ENCODE measurements at places on chromosomes 5 and 9.

DNA sequence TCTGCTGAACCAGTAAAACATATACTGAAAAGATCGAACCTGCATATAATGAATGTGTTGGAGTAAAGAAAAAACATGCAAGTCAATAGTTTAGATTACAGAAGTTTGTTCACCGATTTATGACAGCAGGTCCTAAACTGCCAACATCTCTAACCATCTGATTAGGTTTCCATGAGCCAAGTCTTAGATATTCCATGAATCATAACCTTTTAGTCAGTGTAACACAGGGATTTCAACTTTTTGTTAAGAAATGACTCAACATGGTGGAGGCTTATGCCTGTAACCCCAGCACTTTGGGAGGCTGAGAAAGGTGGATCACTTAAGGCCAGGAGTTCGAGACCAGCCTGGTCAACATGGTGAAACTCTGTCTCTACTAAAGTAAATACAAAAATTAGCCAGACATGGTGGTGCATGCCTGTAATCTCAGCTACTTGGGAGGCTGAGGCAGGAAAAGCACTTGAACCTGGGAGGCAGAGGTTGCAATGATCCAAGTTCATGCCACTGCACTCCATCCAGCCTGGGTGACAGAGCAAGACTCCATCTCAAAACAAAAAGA is 38.7 kb downstream of the APC start:
- no peak for DNase-seq

DNA sequence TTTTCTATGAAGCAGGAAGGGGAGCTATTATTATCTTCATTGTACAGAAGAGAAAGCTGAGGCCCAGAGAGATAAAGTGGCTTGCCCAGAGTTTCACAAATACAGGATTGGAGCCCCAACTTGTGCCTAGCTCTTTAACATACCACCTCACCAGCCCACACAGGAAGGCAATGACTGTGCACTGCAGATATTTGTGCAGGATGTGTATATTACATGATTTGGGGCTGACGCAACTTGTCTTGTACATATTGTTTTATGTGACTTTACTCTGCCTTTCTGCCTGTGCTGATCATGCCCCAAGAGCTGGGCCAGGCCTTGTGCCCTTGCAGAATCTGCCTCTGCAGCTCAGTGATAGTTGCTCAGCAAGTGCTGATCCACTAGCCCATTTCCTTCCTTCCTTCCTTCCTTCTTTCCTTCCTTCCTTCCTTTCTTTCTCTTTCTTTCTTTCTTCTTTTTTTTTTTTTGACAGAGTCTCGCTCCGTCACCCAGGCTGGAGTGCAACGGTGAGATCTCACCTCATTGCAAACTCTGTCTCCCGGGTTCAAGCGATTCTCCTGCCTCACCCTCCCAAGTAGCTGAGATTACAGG is 106.6 kb upstream of the TBCA start:
- no peak for DNase-seq

DNA sequence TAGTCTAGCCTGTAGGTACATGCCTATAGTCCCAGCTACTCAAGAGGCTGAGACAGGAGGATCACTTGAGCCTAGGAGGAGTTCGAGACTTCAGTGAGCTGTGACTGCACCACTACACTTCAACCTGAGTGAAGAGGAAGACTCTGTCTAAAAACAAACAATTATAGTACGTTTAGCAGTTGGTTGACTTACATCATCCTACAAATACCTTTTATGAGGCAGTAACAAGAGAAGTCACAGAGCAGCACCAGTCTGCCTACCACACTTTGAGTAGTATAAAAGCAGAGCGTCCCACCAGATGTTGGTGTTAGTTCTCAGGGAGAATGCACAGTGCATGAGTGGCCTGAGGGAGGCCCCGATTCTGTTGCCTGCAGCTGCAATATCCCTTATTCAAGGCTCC is 16.1 kb downstream of the ZFR start:
- DNase-seq = peak; percentile 28

GRCh38 chr9:72947984-72948465 is 4.8 kb downstream of the ALDH1A1 start:
- no peak for DNase-seq

DNA sequence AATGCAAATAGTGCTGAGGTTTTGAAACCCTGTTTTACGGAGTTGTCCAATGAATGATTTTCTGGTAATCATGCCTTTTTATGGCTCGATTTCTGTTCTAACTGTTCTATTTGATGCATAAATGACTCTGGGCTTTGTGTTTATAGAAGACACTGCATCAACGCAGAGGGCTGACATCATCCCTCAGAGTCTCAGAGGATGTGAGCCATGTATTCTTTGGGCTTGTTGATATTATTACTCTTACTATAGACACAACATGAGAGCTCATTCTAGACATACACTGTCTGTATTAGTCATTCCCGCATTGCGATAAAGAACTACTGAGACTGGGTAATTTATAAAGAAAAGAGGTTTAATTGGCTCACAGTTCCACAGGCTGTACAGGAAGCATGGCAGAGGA is 31.6 kb downstream of the CDH6 start:
- DNase-seq = no peak

DNA sequence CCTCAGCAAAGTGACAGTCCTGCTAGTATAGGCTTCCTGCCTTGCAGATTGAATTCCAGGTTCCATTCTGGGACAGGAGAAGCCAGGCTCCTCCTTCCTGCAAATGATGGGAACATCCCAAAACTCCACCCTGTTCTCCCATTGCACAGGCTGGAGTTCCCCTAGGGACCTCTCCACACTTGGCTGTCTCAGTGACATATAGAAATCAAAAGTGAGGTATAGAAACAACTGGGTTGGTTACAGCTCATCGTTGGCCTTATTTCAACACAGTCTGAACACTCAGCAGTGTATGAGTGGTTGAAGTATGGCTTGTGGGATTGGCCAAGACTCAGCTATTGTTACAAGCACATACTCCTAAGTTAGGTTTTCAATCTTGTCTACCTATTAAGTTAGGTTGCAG is 157.8 kb upstream of the FTMT start:
- DNase-seq = no peak

DNA sequence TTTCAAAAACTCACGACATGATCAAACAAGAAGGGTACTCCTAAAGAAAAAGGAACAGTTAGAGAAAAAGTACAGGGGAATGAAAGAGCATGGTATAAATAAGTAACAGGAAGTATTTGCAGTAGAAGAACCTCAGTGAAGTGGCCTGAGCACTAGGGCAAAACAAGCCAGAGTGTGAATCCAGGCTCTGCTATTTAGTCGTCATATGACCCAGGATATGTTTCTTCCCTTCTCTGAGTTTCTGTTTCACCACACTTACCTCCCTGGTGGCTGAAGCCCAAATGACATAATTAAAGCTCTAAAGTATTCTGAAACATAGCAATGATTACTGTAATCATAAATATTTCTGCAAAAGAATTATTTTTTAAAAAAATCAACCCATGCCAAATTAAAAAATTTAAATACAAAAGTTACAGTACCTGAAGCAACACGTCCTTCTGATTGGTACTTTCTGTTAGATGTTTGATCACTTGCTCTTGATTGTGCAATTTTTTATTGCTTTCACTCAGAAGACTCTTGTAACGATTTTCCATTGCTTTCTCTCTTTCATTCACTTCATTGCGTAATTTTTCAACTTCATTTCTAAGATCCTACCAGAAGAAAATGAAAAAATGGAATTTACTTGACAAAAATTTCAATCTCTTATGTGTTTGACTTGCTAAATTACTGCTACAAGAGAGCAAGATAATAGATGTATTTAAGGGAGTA is 88.9 kb downstream of the CDK5RAP2 start:
- DNase-seq = no peak

DNA sequence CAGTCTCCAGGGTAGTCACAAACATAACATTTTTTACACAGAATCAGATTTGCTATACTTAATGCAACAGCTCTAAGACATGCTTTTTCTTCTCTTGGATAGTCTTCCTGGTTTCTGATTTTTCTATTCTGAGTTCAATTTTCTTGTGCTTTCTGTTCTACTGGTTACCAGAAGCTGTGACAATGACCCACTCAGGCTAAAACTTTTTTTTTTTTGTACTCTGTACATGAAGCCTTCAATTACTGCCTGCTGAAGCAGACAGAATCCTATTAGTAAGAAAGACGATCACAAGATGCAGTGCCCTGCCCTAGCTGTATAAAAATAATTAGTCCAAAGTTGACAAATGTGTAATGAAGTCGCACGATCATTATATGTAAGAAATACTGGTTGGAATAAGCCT is 231.1 kb upstream of the TBCA start:
- DNase-seq = no peak

DNA sequence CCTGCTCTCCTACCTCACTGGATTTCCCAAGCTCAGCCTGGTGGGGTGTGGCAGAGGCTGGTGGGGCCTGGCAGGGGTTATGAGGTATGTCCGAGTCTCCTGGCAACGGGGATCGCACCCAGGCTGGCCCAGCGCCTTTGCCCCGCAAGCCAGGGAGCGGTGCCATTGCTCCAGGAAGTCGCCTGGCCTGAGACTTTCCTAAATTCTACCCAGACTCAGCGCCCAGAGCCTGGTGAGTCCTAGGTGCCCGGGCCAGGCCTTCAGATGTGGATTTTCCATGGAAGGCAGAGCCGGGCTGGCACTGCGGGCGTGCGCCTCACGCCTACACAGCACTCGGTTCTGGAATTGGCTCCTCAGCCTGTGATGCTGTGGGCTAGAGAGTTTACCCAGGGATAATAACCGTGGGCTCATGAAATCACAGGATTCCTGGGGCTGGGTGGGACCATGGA is 155.4 kb upstream of the COL5A1 start:
- DNase-seq = no peak

- DNase-seq = no peak
These were observed 340.3 kb downstream of the KCTD16 start for GRCh38 chr5:144510845-144511579.

- DNase-seq = peak; percentile 65
These were observed 33.8 kb upstream of the ANXA2R start for GRCh38 chr5:43073597-43074546.

- DNase-seq = no peak
These were observed 80.5 kb upstream of the PPP1R26 start for GRCh38 chr9:135399000-135399649.

DNA sequence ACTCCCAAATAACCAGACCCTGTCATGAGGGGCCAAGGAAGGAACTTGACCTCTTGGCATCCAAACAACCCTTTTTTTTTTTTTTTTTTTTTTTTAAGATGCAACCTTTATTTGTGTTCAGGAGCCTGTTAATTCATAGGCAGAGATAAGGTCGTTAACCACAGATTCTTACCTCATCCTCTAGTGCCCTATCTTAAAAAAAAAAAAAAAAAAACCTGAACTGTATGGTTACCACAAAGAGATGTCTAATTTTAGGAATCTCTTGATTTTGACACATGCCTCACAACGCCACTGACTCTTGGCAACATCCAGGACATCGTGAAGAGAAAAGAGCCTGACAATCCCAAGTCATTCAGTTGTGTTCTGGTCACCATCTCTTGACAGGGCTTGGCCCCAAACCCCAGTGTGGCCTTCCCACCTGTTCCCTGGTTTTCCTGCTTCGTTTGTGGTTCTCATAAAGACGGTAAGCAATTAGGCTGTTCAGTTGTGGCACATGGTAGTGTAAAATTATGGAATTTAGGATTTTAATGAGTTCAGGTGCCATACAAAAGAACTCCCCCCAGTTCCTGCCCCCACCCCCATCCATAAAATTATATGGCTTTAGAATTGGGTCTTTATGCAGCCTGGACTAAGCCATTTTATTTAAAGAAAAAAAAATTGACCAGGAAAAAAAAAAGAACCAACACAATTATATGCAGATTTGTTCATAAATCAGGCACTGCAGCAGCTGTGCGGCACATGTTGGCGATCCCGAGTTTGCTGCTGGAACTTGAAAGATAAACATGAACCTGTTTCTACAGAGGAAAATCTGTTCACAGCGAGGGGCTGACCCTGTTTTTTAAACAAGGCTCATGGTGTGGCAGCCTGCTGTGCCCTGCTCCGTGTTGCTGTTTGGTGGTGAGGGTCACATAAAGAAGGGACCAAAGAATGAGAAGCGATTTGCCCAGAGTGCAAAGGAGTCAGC is 267.8 kb upstream of the CLINT1 start:
- peak; percentile 22 for DNase-seq

DNA sequence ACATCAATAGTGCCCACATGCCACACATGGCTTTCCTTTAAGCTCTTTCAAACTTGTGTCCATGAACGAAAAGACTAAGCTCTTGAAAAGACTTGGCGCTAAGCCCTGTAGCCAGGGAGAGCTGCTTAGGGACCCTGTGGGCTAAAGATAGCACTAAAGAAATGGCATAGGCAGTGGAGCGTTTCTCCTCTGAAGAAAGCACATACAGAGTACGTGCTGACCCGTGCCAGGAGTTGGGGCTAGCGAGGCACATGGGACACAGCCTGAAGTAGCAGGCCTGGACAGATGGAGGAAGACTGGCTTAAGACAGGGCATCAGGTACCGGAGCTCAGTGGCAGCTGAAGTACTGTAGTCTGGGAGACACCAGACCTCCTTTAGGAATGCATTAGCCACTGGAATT is 39.7 kb downstream of the ADGRV1 start:
- peak; percentile 96 for DNase-seq

DNA sequence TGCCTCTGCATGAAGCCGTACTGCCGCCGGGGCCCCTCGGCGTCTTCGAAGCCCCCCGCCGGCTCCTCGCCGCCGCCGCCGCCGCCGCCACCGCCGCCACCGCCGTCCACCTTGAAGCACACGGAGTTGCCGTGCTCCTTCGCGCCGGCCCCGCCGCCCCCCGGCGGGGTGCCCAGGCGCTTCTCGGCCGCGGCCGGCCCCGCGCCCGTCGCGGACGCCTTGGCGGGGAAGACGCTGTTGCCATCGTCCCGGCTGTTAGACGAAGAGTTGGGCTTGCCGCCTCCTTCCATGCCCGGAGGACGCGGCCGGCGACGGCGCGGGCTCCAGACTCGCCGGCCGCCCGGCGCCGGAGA is 400 bp downstream of the HCN1 start:
- DNase-seq = peak; percentile 66

DNA sequence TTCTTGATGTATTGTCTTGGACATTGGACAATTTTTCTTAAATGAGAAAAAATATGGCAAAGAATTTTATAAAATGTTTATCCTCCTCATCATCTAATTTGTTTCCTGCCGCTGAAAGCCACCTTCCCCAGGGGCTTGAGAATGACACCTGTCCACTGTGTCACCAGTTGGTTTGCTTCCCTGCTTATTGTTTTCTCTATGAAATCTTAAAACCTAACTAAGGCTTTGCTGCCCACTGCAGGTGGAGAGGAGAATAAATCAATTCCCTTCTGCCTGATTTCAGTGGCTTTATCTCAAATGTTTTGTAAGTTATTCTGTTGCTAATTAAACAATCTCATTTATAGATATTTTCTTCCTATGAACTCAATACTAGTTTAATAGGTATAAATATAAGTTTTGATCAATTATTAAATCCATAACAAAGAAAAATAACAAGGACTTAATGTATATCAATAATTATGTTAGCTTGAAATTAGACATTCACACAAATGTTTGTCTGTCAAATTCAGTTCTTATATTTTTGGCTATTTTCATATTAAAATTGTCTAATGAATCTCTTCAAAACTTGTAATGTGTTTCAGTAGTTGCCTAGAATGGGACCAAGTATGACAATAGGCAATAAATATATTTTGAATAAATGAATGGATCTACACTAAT is 822.5 kb downstream of the PTPRD start:
- DNase-seq = peak; percentile 77

DNA sequence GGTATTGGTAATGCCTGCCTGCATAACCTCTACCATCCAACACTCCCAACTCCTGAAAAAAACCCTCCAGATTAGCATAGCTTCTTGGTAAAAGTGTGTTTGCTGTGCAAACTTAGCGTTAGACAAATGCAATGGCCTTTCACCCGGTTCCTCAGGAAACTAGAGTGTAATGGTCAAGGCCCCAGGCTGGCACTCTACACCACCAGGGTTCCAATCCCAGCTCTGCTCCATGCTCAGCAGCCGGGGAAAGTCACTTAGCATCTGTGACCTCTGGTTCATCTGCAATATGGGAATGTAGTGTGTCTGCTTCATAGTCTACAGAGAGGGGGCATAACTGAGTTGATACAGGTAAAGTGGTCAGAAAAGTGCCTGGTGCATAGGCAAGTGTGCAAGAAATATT is 9.0 kb downstream of the FBP1 start:
- no peak for DNase-seq
